ENCODE measurements at places on chromosomes 12 and 14. TPM values are rescaled to one million over a fixed set of nuclear protein-coding genes. Genes with fewer than 3 reads are reported as not detected.

The SDR9C7 gene
- total RNA-seq: not detected

DNA sequence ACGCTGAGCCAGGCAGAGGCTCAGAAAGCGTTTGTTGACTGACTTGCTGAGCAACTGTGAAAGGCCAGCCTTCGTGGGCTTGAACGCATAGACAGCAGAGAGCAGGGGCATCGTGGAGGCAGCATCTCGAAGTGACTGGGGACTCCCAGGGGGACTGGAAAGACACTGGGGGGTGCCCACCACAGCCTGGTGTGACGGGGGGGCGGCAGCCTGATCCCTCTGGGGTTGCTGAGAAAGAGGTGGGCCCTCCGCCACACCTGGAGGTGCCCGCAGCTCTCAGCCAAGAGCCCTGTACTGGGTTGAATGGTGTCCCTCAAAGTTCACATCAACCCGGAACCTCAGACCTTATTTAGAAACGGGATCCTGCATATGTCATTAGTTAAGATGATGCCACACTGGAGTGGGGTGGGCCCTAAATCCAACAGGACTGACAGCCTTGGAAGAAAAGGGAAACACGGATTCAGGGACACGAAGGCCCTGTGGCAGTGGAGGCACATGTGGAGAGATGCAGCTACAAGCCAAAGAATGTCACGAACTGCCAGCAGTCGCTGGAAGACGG lies 84.6 kb downstream of the RFLNA start:
- peaks cover 6% of the 10 kb centered on the region for H3K36me3 ChIP-seq
- no peak overlapping the region for H3K27ac ChIP-seq
- no peaks in the 10 kb centered on the region for H3K27me3 ChIP-seq
- peaks cover 14% of the 10 kb centered on the region for H3K4me1 ChIP-seq

GRCh38 chr12:120139958-120140357 lies 23.4 kb upstream of the RAB35 start:
- H3K4me3 ChIP-seq: no peak overlapping the region
- no peak overlapping the region for H3K27ac ChIP-seq
- no peaks in the 10 kb centered on the region for H3K27me3 ChIP-seq
- H3K36me3 ChIP-seq: peaks cover 14% of the 10 kb centered on the region

DNA sequence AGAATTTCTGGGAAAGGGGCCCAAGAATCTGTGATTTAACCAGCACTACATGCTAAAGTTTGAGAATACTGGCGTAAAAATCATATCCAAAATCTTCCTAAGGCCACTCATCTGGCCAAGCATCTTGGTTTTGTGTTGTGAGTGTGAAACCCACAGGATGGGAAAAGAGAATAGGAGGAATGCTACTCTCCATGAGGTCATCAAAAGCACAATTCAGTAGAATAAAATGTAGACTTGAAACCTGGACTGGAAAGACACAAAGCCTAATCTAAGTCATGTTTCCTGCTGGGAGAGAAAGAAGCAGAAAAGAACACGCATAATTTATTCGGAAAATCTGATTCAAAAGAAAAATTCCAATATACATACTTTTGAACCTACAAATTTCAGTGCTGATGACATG lies 42.3 kb downstream of the NR1H4 start:
- H3K4me1 ChIP-seq: no peaks in the 10 kb centered on the region
- no peak for DNase-seq
- no peaks in the 10 kb centered on the region for H3K36me3 ChIP-seq
- no peaks in the 10 kb centered on the region for H3K27me3 ChIP-seq

GRCh38 chr12:124442772-124443445 lies 124.5 kb downstream of the NCOR2 start:
- peaks cover 20% of the 10 kb centered on the region for H3K4me1 ChIP-seq
- H3K27ac ChIP-seq: no peak overlapping the region
- no peak for DNase-seq
- H3K36me3 ChIP-seq: peaks cover 9% of the 10 kb centered on the region
- no peak overlapping the region for H3K4me3 ChIP-seq

- H3K27ac ChIP-seq: peak overlapping the region; percentile 11
- no peak for DNase-seq
- no peak overlapping the region for H3K4me3 ChIP-seq
Measured at GRCh38 chr12:110262442-110263388, 18.3 kb upstream of the ATP2A2 start.

GRCh38 chr14:69572030-69572840 lies 2.4 kb downstream of the CCDC177 start:
- H3K4me1 ChIP-seq: peaks cover 9% of the 10 kb centered on the region
- H3K4me3 ChIP-seq: peak overlapping the region; percentile 65
- H3K27ac ChIP-seq: no peak overlapping the region
- no peak for DNase-seq
- peaks cover 9% of the 10 kb centered on the region for H3K36me3 ChIP-seq

DNA sequence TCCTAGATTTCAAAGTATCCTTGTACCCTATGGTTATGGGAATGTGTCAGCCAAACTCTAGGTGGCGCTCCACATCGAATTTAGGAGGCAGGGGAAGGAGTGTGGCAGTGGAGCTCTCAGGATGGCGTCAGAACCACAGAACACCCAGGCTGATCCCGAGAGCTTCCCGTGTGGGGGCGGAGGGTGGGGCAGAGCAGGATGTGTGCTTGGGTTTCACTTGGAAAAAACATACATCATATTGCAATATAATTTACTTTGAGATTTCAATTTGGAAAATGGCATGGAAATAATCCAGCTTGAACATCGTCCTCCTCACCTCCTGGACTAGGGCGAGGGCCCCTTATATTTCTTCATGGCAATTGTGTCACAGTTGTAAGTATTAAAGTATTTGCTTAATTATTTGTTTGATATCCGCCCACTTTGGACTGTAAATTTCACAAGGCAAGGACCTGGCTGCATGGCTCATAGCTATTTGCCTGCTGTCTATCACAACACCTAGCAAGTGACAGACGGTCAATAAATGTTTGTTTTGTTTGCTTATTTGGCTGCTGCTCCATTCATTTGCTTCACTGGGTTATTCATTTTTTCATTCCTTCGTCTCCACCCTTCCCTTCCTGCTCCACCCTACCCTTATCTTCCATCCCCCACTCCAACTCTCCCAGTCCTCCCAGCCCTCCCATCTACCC lies 221.5 kb upstream of the HMGA2 start:
- DNase-seq: no peak
- H3K27ac ChIP-seq: no peak overlapping the region
- H3K4me1 ChIP-seq: no peaks in the 10 kb centered on the region
- H3K36me3 ChIP-seq: no peaks in the 10 kb centered on the region
- H3K4me3 ChIP-seq: no peak overlapping the region

The KRT82 gene
- total RNA-seq: not detected

- H3K36me3 ChIP-seq: no peaks in the 10 kb centered on the region
- H3K27me3 ChIP-seq: peaks cover 8% of the 10 kb centered on the region
- H3K4me1 ChIP-seq: no peaks in the 10 kb centered on the region
Measured at GRCh38 chr14:101191721-101192660, 288.5 kb upstream of the RTL1 start.

DNA sequence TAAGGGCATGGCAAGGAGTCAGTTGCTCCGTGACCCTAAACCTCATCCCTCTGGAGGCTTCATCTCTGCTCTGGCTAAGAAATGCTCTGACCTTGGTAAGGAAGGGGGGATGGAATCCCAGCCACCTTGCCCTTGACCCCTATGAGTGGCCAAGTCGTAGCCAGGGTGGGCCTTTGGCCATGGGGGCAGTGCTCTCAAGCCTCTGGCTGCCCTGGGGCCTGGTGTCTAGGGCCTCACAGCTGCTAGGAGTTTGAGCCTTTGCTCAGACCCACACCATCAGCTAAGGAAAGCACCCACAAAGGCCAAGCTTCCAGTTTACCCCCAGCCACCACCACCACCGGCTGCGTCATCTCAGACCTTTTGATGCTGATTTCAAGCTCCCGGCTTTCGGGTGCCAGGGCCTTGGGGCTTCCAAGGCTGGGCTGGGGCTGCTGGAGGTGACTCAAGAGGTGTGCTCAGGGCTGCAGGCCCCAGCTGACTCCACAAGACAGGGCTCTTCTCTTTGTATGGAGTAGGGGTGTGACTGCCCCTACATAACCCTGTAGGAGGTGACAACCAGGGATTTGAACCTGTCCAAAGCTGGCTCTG lies 3.7 kb downstream of the ASB2 start:
- H3K27ac ChIP-seq: peak overlapping the region; percentile 47
- H3K36me3 ChIP-seq: peaks cover 4% of the 10 kb centered on the region
- H3K27me3 ChIP-seq: no peaks in the 10 kb centered on the region
- no peak for DNase-seq
- peaks cover 41% of the 10 kb centered on the region for H3K4me1 ChIP-seq

DNA sequence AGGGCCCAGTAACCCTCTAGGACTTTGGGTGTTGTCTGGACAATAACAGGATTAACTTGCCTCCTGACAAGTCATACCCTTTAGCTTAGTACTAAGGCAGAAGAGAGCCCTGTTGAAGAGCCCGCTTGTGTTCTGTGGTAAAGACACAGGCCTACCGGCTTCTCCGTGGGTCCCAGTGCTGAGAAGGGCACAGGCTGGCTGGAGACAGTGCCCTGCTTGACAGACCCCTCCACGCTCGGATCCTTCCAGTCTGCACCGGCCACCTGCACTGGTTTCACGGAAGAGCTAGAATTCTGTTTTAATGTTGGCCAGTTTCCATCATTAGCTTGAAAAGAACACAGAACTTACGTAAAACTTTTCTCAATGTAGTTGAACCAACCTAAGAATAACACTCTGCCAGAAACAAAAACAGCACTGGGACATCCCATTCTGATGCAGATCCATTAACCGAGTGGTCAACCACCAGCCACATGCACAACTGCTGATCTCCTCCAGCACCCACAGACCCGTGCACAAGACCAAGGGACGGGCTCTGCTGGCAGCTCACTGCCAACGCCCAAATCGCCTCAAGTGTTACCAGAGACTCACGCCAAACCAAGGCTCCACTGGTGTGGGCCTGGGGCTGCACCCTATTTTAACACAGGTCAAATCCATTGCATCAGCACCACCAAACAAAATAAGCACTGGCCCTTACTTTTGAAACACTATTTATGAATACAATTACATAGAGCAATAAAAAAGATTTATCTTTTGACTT lies 27.1 kb downstream of the ZFYVE21 start:
- H3K36me3 ChIP-seq: no peaks in the 10 kb centered on the region
- no peak for DNase-seq
- H3K27me3 ChIP-seq: no peaks in the 10 kb centered on the region
- H3K4me3 ChIP-seq: no peak overlapping the region

GRCh38 chr14:74348735-74349463 lies 628 bp downstream of the VRTN start:
- H3K27me3 ChIP-seq: peaks cover 7% of the 10 kb centered on the region
- H3K4me3 ChIP-seq: no peak overlapping the region
- no peak overlapping the region for H3K27ac ChIP-seq
- no peak for DNase-seq
- H3K4me1 ChIP-seq: no peaks in the 10 kb centered on the region

DNA sequence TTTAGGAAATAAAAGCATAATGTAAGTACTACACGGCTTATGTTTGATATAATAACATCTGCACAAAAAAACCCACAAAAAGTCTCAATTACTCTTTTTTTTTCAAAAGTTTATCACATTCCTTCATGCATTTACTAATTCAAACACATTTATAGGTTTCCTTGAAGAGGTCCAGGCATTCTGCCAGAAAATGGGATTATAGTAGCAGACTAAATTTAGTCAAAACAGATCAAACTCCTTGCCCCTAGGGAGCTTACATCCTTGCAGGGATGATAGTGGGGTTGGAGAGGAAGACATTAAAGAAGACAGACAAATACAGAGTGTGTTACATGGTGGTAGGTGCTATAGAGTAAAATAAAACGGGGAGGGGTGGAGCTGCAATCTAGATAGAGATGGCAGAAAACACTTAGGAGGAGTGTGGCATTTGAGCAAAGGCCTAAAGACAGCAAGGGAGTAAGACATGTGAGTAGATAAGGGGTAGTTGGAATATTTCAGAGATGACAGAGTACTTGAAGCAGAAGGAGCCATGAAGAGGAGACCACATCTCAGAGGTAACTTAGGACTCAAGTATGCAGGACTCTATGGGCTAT lies 266.9 kb downstream of the PPFIA2 start:
- H3K4me3 ChIP-seq: no peak overlapping the region
- H3K27me3 ChIP-seq: no peaks in the 10 kb centered on the region

DNA sequence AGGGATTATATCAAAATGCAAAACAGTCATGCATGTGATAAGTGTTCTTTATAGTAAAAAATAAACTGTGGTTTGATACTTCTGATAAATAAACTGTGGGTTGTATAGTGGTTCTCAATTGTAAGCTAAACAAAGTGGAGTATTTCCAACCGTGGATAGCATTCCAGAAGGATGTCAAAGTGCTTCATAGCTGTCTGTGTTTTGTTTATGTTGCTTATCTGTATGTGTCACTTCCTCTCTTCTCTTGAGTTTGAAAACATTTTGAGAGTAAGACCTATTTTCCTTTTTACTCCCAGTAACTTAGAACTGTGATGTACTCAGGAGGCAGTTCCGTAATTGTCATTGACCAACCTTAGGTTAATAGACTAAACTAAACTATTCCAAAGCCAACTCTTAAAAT lies 415.8 kb downstream of the TMTC2 start:
- no peak for DNase-seq
- H3K27me3 ChIP-seq: no peaks in the 10 kb centered on the region
- H3K4me1 ChIP-seq: no peaks in the 10 kb centered on the region
- no peaks in the 10 kb centered on the region for H3K36me3 ChIP-seq
- H3K27ac ChIP-seq: no peak overlapping the region

The PZP gene
- total RNA-seq: not detected

The TAS2R20 gene
- 1.7 TPM for total RNA-seq

GRCh38 chr12:71108355-71108754 lies 49.4 kb downstream of the TSPAN8 start:
- H3K4me1 ChIP-seq: no peaks in the 10 kb centered on the region
- H3K27ac ChIP-seq: no peak overlapping the region
- no peaks in the 10 kb centered on the region for H3K27me3 ChIP-seq
- no peak overlapping the region for H3K4me3 ChIP-seq

- no peak overlapping the region for H3K4me3 ChIP-seq
- H3K27me3 ChIP-seq: no peaks in the 10 kb centered on the region
- H3K4me1 ChIP-seq: peaks cover 3% of the 10 kb centered on the region
- H3K36me3 ChIP-seq: no peaks in the 10 kb centered on the region
Measured at GRCh38 chr12:44157359-44157758, 321.5 kb downstream of the TMEM117 start.

The KRT2 gene
- total RNA-seq: not detected

The LMNTD1 gene
- not detected for total RNA-seq

The APOLD1 gene
- total RNA-seq: 5.1 TPM

GRCh38 chr14:61691495-61691894 lies 3.8 kb upstream of the HIF1A start:
- peaks cover 27% of the 10 kb centered on the region for H3K4me1 ChIP-seq
- no peak for DNase-seq
- H3K36me3 ChIP-seq: peaks cover 4% of the 10 kb centered on the region
- peak overlapping the region; percentile 83 for H3K27ac ChIP-seq
- peak overlapping the region; percentile 74 for H3K4me3 ChIP-seq

The SOAT2 gene
- 2.5 TPM for total RNA-seq

GRCh38 chr14:89013098-89013504 lies 188.7 kb downstream of the TTC8 start:
- H3K4me3 ChIP-seq: no peak overlapping the region
- H3K4me1 ChIP-seq: no peaks in the 10 kb centered on the region
- H3K36me3 ChIP-seq: peaks cover 2% of the 10 kb centered on the region
- peaks cover 53% of the 10 kb centered on the region for H3K27me3 ChIP-seq
- no peak overlapping the region for H3K27ac ChIP-seq
- DNase-seq: no peak

The ENDOU gene
- not detected for total RNA-seq

- H3K4me1 ChIP-seq: no peaks in the 10 kb centered on the region
- no peak for DNase-seq
- H3K4me3 ChIP-seq: no peak overlapping the region
- H3K27me3 ChIP-seq: no peaks in the 10 kb centered on the region
- H3K27ac ChIP-seq: no peak overlapping the region
Measured at GRCh38 chr14:33930439-33930838, 20.4 kb downstream of the EGLN3 start.

GRCh38 chr14:36517242-36518030 lies 2.6 kb downstream of the NKX2-1 start:
- no peak for DNase-seq
- H3K36me3 ChIP-seq: peaks cover 6% of the 10 kb centered on the region
- no peak overlapping the region for H3K4me3 ChIP-seq
- no peak overlapping the region for H3K27ac ChIP-seq
